Hematopoietic multipotent progenitor cell treated with erythropoietin and hydrocortisone succinate and interleukin-3 and kit ligand, for 6 days (in vitro differentiated cells): ENCODE measurements at places on chromosomes 1 and 21.

- DNase-seq = no peak
These were observed 631.9 kb downstream of the PLPP3 start for GRCh38 chr1:55947446-55947845.

DNA sequence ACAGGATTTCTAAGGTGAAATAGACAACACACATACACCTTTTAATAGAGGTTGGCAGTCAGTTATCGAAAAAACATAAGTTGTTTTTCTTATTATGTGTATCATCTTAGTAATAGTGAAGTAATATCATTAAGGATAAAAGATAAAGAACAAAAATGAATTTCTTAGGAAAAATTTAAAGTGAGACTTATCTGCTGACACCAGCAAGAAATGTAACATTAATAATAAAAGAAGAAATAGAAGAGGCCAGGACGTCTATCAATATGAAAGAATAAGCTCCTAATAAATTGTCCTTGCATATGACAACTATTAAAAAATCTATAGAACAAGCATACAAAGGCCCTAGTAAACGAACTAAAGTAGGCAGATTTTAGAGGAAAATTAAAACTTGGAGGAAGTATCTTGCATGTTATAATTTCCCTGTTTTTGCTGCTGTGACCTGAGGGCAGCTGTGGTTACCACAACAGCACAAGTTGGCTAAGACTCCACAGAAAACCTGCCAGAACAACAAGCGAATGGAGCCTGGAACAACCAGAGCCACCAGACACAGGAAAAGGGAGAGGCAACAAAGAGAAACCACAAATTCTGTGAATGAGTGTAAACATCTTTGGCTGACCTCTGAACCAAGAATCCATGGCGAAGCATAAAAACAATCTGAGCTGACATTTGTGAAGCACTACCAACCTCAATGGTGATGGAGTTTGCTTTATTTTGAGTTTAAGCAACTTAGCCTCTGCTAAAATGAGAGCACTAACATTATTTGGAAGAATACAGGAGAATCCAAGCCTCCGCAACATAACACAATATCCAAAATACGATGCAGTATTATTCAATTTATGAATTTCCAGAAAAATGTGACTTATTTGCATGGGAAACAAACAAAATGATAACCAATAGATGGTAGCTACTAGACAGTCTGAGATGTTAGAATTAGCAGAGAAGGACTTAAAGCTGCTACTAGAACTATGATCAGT, 207.5 kb downstream of the KCNT2 start:
- no peak for DNase-seq

DNA sequence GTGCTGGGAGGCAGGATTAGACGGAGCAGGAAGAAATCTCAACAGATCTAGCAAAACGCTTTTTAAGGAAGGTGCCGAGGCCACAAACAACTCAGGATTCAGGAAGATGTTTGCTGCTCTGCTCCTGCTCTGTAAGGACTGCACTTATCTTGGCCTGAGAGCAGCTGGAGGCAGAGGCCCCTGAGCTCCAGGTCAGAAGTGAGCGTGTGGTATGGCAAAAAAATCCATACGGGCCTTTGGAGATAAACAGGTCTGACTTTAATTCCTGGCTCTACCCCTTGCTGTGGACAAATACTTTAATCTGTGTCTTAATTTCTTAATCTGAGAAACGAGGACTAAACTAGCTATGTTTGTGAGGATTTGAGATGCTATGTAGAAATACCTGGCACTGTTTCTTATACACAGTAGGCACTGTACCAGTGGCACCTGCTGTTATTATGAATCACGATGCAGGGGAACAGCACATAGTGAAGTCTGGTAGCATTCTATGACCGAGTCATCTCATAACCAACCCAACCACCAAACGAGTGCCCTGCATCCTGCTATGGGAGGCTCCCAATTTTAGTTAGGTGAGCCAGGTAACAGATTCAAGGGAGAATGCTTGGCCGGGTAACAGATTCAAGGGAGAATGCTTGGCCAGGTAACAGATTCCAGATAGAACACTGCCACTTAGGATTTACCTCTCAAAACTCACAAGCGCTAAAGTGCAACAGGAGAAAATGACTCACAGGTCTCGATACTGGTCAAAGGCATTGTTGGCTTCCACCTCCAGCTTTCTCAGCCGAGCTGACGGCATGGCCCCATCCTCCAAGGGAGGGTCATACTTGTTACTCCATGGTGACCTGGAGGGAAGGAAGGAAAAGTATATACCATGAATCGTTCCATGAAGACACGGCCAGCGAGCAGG, 65.9 kb downstream of the SLC66A1 start:
- DNase-seq = no peak

GRCh38 chr1:97038410-97038809, 316.8 kb downstream of the PTBP2 start:
- no peak for DNase-seq

- DNase-seq = no peak
These were observed 242.5 kb upstream of the TMPRSS15 start for GRCh38 chr21:18646116-18646515.

GRCh38 chr1:75615613-75616435, 4.9 kb upstream of the SLC44A5 start:
- DNase-seq = peak; percentile 9

DNA sequence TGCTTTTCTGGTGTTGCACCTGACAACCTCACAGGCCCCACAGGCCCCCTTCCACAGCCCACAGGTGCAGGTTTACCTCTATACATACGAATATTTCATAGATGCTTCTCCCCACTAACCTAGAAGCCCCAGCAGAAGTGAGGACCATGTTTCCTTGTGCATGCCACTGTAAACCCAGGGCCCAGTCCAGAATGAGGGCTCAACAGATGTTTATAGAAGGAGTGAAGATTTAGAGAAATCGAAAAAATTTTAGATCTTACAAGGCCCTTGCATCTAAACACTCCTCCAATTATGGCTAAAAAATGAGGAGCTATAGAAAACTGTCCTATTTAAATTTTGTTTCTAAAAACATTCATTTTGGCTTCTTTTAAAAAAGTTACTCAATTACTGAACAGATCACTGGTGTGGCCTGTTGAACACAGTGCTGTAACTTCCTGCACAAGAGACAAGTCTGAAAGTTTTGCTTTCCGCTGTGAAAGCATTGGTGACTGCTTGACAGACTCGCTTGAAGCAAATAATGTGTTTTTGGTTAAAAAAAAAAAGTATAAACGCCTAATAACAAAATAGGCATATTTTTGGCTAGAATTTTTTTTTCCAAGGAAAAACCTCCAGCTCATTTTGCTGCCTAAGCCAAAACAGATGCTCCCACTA, 1.2 kb downstream of the ABCB10 start:
- peak; percentile 60 for DNase-seq

DNA sequence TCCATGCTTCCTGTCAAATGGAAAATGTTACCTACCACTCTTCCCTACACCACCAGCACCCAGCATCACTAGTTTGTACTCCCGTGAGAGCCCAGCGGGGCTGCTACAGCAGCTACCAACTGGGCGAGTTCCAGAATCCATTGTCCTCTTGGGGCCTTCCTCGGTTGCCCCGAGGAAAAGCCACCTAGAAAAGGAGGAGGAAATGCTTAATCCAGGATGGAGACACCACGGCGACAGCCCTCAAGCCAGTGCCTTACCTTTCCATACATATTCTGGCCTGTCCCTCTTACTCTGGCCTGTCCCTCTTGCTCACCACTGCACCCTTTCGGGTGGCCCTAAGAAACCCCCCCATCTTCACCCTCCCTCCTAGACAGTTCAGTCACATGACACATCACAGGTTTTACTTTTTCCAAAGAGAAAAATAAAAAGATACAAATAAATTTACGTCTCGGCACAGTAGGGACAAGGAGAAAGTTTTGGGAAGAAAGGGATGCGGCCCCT, 478 bp downstream of the RIT1 start:
- peak; percentile 46 for DNase-seq

GRCh38 chr1:31987135-31987619, 26.5 kb upstream of the KHDRBS1 start:
- no peak for DNase-seq

DNA sequence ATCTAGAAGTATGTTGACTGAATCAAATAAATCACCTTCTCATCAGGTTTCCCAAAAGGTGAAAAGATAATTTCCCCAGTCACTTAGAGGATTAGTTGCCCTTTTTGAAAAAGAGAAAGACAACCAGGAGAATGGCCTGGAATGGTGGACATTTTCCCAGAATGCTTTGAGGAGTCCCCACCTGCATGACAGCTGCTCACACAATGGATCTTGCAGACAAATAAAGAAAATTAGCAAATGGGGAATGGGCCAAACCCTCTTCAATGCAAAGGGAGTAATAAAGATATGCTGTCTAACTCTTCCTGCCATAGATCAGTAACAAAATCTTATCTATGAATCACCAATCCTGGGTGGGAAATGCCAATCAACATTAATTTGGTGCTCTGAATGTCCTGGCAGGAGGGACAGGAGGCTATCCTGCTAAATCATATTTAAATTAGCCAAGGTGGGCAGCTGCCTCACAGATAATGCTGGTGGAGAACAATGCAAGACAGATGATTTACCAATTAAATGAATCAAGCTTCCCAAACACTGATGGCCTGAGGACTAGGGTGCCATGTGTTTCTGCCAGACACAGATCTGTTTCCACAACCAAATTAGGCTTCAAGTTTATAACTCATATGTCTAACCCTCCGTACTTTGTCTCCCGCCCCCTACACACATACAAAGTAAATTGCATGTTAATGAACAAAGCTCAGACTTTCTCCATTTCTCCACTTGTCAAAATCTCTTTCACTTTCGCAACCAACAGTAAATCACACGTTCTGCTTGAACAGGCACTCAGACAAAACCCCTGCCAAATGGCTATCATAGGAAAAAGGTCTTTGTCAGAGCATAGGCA, 488.0 kb upstream of the PLXNA2 start:
- DNase-seq = peak; percentile 1

DNA sequence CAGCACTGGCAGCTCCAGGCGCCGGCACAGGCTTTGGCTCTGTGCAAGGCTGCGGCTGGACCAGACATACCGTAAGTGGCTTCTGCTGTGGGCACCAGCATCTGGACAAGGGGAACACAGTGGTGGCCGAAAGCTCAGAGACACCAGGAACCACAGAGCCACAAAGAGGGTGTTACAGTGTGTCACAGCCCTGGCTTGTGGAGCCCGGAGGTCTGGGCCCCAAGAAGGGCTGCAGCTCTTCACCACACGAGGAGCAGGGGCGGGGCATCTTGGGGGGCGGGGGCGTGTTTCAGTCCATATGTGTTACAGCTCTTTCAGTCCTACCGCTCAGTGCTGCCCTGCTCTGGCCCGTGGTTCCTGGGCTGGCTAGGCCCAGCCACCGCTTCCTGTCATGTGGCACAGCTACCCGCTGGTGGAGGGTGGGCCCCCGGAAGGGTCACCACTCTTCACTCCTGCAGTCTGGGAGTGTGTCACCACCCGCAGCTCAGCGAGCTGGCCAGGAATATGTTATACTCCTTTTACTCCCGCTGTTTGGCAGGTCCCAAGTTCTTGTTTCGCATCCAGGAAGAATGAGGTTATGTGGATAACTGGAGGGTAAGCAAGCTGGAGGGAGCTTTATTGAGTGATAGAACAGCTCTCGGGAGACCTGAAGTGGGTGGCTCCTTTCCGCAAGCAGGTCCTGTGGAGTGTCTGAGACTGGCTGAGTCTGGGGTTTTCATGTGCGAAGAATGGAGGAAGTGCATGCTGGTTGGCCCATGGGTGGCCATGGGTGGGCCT, 3.3 kb upstream of the LSM10 start:
- peak; percentile 96 for DNase-seq

DNA sequence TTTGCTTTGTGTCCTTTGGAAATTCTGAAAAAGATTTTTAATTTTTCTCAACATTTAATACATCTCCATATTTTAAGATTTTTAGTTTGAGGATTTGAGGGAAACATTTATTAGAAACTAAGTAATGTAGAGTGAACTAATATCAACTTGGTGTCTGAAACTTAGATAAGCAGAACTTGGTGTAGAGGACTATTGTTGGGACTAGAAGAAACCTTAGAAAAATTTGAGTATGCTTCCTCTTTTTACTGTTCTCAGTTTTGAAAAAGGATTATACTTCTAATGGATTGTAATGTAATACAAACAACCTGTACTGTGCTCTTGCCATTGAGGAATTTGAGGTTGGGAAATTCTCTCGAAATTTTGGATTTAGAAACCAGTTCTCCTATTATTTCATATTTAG, 2.4 kb downstream of the FNBP1L start:
- peak; percentile 39 for DNase-seq

GRCh38 chr1:213914392-213914791, 73.4 kb upstream of the PROX1 start:
- no peak for DNase-seq

- DNase-seq = no peak
These were observed 107.7 kb downstream of the MAB21L3 start for GRCh38 chr1:116218922-116219321.

DNA sequence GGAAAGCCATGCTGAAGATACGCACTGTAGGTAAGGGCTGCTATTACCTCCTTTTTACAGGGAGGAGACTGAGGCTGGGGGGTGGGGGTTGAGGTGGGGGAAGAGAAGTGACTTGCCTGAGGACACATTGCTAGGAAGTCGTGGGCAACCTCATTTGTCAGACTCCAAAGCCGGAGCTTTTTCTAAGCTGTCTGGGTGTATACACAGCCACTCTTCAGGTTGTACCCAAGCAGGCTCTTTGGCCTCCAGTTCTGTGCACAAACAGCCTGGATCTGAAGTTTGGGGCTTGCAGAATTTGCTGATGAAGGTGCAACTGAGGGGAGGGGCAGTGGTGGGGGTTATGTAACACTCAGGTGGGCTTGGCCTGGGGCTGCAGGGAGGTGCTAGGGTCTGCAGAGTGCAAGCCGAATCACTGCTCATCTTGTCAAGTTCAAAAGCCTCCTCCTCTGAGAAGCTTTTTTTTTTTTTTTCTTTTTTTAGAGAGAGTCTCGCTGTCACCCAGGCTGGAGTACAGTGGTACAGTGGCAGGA, 16.9 kb downstream of the TINAGL1 start:
- DNase-seq = no peak

GRCh38 chr1:94565901-94566300, 24.3 kb upstream of the F3 start:
- no peak for DNase-seq

DNA sequence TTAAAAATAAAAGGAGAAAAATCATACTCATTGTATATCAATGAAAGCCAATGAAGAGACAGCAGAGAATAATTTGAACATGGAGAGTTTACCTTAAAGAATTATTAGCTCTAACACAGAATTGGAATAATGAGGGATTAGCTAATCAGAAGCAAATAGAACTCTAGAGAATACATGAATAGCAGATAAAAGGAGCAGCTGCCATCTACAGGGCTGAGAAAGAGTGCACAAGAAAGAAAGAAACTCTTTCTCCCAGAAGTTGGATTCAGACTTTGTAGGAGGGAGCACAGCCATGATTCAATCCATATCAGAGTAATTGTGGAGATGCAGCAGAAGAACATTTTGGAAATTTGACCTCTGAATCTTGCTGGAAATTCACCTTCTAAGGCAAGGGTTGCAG, 1171.2 kb downstream of the PLA2G4A start:
- no peak for DNase-seq

DNA sequence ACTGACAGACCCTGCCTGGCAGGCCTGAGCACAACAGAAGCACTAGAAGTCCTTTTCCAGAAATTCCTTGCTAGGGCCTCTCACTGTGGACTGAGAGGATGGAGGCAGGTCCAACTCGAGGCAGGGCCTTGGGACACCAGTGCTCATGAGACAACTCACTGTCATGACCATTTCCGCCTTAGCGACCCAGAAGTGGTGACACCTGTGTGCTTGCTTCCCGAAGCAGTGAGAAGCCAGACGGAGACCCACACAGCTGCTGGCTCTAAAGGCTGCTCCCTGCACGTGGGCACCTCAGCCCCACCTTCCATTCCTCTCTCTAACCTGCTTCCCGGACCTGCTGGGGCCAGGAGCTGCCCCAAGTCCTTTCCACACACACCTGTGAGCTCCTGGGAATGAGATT, 33.0 kb downstream of the KCNC4 start:
- no peak for DNase-seq
